ENCODE measurements at places on chromosomes 1 and 21.

DNA sequence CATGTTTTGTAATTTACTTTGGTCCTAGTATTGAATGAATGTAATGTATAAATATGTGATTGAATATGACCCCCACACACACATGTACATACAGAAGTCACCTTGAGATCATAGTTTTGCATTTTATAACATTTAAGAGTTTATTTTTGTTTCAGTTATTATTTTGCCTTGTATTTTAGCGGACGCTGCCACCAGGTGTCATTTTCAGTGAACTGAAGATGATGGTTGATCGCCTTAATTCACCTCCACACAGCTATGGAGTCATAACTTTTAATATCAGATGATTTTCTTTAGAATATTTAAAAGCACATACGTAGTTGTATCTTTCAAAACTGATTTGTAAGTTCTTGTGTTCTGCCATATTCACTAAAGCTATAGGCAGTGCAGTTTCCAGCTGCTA, 130.4 kb downstream of the DYRK1A start:
- no peak for DNase-seq

DNA sequence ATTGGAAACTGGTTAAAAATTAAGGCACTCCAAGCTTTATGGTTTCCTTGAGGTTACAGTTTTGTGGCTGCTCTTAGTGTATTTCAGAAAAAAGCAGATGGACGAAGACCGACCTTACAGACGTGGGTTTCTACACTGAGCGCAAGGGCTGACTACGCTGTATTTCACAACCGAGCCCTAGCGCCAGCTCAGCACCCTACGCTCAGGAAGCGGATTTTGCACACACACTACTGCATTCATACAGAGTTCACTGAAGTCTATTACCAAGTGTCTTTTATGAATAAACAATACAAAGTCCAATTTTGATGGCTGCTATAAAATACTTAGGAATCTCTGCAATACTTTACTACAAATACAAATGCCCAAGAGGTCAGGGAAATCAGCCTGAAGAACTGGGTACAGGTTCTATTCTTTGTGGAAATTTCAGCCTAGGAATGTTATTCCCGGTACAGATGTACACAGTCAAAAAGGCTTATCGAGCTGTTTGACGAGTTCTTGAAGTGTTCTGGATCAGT, 23.8 kb downstream of the PTTG1IP start:
- DNase-seq: no peak

DNA sequence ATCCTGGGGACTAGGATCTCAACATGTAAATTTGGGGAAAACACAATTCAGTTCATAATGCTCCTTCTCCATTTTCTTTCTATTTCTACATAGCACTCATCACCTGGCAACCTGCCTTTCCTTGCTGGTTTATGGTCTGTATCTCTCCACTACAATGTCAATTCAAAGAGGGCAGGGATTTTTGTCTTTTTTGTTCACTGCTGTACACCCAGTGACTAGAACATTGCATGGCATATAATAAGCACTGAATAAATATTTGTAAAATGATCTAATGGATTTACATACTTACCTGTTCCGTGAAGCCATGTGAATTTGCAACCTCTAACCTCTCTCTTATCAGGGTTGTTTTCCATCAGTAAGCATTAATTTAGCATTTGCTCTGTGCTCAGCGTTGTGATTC, 27.4 kb upstream of the TBX15 start:
- no peak for DNase-seq

DNA sequence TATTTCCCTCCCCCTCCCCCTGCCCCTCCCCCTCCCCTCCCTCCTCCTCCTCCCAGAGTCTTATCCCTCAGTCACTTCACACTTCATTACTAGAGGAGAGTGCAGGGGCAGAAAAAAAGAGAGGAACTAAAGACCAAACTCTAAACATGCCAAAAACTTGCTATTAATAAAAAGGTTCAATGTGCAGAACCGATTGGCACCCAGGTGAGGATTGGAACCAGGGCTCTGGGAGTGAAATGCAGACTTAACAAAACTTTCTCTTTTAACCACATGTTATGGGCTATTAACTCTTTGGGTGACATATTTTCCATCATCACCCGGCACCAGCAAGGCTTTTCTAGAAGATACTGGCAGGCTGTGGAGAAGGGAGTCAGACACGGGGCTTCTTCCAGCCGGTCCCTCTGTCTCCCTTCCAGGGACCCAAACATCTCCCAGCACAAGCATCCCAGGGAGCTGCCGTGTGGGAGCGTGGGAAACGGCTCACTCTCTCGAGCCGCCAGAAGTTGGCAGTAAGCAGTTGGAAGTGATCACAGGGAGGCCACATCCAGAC, 13.6 kb downstream of the NID1 start:
- no peak for DNase-seq

DNA sequence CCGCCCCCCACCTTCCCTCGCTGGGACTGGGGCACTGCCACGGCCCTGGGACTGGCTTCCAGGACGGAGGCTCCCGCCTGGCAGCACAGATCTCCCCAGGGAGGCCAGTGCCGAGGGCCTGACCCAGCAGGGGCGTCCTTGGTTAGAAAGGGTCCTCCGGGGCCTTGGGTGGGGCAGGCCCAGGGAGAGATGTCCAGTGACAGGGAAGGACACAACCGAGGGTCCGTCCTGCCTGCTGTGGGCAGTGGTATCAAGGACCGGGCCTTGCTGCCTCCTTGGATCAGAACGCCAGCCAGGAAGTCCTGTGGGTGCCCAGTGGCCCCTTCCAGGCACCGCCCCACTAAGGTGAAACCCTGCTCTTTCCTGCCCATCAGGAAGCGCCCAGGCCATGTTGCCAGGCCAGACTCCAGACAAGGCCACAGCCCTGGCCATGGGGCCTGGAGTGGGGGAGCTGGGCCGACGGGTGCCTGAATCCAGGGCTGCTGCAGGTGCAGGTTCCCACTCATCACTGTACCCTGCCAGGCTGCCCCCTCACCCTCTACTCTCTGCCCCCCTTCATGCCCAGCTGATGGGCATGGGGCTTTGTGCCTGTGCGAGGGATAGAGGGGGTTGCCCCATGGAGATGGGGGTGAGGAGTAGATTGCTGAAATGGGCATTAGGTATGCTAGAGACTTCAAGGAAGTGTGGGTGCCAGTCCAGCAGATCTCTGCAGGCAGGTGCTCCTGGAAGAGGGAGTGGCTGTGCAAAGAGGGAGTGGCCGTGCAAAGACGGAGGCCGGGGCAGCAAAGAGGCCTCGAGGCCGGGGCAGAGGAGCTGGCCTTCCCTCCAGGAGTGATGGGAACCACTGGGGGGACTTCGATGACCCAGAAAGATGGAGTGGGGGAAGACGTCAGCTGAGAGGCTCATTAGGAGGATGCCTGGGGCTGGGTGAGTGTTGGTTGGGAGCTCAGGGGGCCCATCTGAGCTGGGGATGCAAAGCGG, 2.2 kb upstream of the PRKCZ start:
- DNase-seq: no peak

GRCh38 chr1:184298440-184299405, 88.1 kb upstream of the C1orf21 start:
- DNase-seq: no peak

- DNase-seq: no peak
Observed at GRCh38 chr1:107251083-107251482, 110.2 kb downstream of the NTNG1 start.

DNA sequence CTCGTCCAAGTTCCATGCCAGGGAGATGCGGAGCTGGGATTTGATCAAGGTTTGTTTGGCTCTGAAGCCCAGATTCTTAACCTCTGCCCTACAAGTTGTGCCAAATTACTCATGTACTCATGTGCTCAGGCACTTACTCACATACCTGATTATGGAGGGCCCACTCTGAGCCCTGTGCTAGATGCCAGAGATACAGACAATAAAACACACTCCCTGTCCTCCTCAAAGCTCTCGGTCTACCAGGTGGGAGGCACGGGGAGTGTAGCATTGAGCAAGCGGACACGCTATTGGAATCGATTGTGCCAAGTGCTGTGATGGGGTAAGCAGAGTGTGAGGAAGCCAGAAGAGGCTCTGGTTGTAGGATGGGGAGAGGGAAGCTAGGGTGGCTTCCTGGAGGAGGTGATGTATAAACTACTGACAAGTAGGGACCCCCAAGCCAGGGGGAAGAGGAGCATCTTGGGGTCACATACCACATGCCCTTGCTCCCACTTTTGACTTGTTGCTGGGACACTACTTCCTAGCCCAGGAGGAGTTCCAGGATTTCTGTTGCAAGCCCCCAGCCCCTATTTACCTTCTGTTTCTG, 49.8 kb upstream of the IFNLR1 start:
- DNase-seq: peak; percentile 86

- DNase-seq: no peak
Observed at GRCh38 chr1:167713330-167714081, 8.3 kb upstream of the MPZL1 start.

DNA sequence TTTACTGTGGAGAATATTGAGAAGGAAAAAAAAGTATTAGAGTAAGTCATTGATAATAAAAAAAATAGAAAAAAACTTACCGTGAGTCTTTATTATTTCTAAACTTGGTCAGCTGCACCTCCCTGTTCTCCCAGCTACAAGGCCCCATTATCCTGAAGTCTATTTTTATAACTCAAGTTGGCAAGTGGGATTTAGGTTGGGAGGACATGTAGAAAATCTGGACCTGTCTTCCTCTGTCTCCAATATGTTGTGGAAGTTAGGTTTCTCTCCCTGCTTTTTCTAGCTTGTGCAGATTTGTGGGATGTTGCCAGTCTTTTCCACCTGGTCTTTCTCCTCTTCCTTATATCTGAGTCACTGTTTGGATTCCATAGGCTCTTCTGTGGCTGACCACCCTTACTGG, 361.4 kb downstream of the HLX start:
- no peak for DNase-seq

GRCh38 chr1:59193443-59194093, 103.3 kb upstream of the FGGY start:
- no peak for DNase-seq

DNA sequence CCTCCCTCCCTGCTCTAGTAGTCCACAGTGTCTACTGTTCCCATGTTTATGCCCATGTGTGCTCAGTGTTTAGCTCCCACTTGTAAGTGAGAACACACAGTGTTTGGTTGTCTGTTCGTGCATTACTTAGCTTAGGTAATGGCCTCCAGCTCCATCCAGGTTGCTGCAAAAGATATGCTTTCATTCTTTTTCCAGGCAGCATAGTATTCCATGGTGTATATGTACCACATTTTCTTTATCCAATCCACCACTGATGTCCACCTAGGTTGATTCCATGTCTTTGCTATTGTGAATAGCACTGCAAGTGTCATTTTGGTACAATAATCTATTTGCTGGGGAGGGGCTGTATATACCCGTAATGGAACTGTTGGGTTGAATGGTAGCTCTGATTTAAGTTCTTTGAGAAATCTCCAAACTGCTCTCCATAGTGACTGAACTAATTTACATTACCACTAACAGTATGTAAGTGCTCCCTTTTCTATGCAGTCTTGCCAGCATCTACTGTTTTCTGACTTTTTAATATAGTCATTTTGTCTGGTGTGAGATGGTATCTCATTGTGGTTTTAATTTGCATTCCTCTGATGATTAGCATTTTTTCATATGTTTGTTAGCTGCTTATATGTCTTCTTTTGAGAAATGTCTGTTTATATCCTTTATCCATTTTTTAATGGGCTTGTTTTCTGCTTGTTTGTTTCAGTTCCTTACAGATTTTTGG, 191.9 kb upstream of the DMRTA2 start:
- no peak for DNase-seq

DNA sequence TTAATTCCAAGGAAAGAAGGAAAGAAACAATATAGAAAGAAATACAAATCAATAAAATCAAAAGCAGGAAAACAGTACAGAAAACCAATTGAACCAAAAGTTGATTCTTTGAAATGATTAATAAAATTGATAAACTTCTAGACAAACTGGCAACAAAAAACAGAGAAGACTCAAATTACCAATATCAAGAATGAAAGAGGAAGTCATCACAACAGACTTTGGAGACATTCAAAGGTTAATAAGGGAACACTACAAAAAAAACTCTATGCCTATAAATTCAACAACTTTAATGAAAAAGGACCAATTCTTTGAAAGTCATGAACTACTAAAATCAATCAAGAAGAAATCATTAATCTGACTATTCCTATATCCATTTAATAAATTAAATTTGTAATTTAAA, 329.3 kb upstream of the NR5A2 start:
- no peak for DNase-seq

DNA sequence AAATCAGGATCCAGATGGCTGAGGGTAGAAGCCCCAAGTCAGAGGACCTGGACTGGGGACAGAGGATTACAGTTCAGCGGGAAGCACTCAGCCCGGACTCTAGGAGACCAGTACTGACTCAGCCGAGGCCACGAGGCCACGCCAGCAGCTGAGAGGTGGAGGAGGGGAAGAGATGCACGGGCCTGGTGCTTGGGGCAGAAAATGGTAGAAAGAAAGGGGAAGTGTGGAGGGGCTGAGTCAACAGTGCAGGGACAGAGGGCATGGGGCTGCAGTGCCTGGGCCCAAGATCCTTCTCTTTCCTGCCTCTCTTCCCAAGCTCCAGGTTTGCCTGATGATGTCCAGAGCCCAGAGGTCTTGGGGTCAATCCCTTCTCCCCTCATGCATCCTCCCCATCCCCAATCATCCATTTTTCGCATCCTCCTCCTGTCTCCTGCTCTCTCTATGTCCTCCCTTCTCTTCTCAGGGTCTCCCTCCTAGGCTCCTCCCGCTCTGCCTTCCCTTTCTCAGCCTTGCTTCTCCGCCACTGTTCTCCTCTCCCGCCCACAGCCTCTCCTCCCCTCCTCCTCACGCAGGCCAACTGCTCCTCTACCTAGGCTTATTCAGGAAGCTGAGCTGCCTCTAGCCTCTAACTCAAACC, 7.7 kb downstream of the ARHGEF2 start:
- peak; percentile 45 for DNase-seq

- no peak for DNase-seq
Observed at GRCh38 chr1:171219346-171220080, 28.8 kb upstream of the FMO1 start.

DNA sequence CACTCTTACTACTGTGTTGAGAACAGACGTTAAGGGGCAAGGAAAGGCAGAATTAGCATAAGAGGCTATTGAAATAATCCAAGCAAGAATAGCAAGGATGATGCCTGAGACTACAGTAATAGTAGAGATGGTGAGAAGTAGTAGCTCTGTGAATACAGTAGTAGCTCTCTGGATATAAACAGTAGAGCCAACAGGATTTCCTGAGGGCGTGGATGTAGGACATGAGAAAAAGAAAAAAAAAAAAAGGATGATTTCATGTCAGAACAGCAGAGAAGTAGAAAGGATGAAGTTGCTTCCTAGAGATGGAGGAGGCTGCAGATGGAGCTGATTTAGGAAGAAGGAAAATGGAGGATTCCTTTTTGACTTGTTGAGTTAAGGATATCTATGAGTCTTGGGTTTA, 112.3 kb downstream of the OMA1 start:
- DNase-seq: no peak

Measured in RWPE1 (cell line).